ENCODE measurements at places on chromosomes 5 and 9. TPM values are rescaled to one million over a fixed set of nuclear protein-coding genes. Genes with fewer than 3 reads are reported as not detected.

Gene IFNK
- polyA plus RNA-seq = not detected

DNA sequence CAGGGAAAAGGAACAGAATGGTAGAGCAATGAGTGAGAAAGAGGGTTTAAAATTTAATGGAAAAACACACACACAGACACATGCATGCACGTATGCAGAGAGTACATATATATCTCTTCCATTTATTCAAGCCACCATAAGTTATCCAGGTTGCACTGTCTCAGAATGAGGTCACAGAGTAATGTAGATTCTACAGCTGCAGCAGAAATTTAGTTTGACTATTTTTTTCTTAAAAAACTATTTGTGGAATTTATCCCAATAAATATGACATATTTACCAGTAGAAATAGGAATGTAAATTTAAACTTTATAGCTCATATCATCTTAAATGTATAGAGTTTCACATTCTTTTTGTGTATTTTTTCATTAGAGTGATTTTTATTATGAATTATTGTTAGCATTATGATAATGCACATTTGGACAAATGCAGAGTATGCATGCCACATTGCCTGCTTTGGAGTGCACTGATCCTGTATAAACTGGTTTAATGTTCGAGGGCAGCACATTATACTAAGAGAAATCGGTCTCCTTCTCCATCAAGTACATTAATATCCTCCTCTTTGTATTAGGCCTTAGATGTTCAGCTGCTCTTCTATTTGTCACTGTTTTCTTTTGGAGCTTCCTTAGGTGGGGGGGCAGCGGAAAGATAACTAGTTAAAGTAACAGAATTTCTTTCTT is 216.3 kb upstream of the TARS1 start:
- no peak for DNase-seq

- no peak for DNase-seq
Observed at GRCh38 chr5:81785322-81785721, 34.4 kb upstream of the SSBP2 start.

DNA sequence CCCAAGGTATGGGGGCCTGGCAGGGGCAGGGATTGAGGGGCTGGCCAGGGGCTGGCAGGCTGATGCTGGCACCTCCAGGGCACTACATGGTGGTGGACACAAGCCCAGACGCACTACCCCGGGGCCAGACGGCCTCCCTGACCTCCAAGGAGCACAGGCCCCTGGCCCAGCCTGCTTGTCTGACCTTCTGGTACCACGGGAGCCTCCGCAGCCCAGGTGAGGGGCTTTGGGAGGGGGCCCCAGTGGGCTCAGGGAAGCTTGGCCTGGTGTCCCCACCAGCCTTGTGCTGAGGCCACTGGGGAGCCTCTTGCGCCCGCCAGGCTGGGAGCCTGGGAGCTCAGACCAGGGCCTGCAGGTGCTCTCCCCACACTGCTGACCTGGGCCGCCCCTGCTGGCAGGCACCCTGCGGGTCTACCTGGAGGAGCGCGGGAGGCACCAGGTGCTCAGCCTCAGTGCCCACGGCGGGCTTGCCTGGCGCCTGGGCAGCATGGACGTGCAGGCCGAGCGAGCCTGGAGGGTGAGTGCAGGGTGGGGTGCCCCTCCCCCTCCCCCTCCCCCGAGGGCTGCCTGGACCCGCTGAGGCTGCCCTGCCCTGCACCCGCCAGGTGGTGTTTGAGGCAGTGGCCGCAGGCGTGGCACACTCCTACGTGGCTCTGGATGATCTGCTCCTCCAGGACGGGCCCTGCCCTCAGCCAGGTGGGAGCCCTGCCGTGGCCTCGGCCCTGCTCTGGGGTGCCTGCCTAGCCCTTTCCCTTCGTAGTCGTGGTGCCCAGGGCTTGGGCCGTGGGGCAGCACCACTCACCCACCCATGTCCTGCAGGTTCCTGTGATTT is 5.7 kb downstream of the MAMDC4 start:
- no peak for DNase-seq

Gene SPATA24
- 14.9 TPM for polyA plus RNA-seq

DNA sequence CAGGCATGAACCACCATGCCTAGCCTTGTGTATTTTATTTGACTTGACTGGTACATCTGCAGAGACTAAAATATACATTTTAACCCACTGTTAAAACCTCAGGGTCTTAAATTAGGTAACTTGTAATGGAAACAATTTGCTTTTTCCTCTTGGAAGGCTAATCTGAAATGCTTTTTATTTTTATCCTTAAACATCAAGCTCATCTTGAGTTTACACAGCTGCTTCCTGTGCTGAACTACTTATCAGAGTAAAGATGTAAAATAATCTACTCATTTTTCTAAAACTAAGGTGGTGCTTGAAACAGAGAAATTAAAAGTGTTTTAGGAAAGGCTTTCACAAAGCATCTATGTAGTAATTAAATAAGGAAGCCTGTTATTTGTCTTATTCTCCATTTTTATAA is 144.1 kb downstream of the ENTREP1 start:
- DNase-seq = no peak

Measured in hindlimb muscle (tissue), 1 donor.